Stimulated activated CD8-positive, alpha-beta memory T cell treated with anti-CD3 and anti-CD28 coated beads, Interleukin-7, amount 100 ng/mL, for 1 hour (primary cell): ENCODE measurements at places on chromosomes 2 and 18.

- DNase-seq: no peak
Observed at GRCh38 chr2:163665817-163666216, 70.0 kb downstream of the FIGN start.

- no peak for DNase-seq
Observed at GRCh38 chr2:85583667-85584353, 421 bp upstream of the VAMP5 start.

DNA sequence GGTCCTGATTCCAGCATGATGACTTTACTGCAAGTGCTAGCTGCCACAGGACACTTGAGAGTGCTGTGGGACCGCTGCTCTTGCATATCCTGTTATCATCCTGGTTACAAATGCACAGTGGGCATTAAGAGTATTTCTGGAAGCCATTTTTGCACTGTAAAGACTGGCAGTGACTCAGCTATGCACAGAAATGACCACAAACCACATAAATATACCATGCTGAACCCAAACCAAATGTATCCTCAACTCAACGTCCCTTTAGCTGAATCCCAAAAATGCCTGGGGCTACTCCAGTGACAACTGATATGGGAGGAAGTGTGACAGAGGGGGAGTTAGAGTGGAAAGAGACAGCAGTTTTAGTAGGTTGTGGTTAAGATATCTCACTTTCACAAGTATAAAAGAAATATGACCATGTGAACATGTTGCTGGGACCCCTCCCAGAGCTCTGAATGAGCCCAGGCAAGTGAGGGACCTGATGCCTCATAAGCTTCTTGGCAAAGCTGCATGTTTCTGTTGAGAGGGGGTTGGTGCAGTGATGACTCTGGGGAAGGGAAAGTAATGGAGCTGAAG is 37.3 kb downstream of the RHBDD1 start:
- DNase-seq: no peak

GRCh38 chr18:4631239-4631638 is 176.1 kb upstream of the DLGAP1 start:
- no peak for DNase-seq

DNA sequence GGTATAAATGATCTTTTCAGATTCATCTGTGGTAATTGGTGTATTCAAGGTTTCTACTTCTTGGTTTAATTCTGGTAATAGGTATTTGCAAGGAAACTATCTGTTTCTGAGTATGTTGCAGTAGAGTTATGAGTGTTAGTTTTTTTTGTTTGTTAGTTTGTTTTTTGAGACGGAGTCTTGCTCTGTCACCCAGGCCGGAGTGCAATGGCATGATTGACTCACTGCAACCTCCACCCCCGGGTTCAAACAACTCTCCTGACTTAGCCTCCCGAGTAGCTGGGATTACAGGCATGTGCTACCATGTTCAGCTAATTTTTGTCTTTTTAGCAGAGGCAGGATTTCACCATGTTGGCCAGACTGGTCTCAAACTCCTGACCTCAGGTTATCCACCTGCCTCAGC is 60.9 kb upstream of the IL1R2 start:
- no peak for DNase-seq

- DNase-seq: no peak
Observed at GRCh38 chr2:74558284-74559230, 4.0 kb downstream of the DOK1 start.

DNA sequence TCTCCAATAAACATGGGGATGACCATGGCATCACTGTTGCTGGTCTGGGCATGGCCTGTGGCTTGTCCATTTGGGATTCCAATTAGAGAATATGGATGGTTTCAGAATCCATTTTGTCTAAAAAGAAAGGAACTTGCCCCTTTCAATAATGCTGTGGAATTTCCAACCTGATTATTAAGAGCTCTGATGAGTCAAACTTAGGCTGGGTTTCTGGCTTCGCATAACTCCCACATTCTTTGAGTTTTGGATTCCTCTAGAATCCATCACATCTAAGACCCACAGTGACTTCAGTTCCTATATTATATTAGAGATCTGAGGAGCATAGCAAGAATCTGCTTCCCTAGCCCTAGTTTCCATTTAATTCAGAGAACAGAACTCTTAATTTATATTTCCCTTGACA is 531.5 kb downstream of the TNS1 start:
- no peak for DNase-seq

- DNase-seq: no peak
Observed at GRCh38 chr2:7468448-7468828, 551.2 kb downstream of the RNF144A start.

GRCh38 chr2:112035786-112036185 is 19.3 kb upstream of the TMEM87B start:
- no peak for DNase-seq

DNA sequence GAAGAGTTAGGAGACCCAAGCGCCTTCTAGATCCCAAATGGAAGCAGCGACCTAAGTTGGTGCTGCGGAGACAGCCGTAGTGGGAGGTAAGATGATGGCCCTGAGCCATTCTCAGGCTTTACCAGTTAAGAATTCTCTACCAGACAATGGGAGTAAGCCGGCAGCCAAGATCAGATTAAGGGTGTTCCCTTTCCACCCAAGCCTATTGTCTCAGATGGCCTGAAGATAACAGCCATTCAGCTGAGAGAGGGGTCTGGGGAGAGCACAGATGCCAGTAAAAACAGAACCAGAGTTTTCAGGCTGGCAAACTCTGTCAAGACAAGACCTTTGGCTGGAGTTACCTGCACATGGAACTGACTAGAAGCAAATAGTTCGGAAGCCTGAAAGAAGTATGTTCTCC is 191.7 kb upstream of the HAAO start:
- no peak for DNase-seq

GRCh38 chr18:75538727-75539126 is 111.2 kb upstream of the SMIM21 start:
- DNase-seq: no peak
